Endothelial cell (in vitro differentiated cells): ENCODE measurements at places on chromosomes 13 and 19. TPM values are rescaled to one million over a fixed set of nuclear protein-coding genes. Genes with fewer than 3 reads are reported as not detected.

Gene CHAMP1
- 21.6 TPM for total RNA-seq

Gene NMRK2
- 1.4 TPM for total RNA-seq

Gene PRKCG
- total RNA-seq = 0.92 TPM

DNA sequence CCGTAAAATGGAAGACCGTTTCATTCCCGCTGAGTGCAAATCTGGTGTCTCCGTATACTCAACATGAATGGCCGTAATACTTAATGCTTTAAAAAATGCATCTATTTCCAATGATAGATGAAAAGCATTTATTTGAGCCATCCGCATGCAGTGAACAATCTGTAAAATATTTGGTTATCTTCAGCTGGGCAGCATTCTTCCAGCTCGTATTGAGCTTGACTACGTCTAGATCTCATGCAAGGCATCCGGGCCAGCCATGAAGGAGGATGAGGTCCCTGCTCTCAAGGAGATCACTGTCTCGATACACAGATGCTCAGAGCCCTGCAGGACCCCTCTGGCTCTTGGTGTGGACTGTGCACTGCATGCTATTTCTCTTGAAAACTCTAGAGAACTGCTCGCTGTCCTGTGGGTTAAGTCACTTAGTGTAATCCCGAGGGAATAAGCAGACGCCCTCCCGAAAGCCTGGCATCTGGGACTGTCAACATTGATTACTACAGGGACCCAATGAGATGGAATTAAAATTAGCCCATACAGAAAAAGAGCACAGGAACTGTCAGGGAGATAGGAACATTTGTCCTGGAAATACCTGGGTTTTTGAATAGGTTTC lies 112.4 kb upstream of the RNF113B start:
- no peak for DNase-seq

DNA sequence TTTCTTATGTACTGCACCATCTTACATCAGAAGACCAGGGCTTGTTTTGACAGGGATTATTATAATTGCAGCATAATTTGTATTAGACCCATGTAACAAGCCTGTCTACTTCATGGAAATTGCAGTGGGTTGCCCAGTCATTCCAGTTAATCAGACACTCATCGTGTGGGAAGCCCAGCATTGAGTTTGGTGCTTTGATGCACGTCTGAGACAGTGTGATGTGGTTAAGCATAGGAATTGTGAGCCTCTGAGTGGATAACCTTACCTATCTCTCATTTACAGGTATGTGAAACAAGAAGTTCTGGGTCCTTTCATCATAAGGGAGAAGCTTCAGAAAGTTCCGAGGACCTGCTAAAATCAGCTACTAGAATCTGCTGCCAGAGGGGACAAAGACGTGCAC lies 12.8 kb downstream of the RGCC start:
- DNase-seq = no peak

DNA sequence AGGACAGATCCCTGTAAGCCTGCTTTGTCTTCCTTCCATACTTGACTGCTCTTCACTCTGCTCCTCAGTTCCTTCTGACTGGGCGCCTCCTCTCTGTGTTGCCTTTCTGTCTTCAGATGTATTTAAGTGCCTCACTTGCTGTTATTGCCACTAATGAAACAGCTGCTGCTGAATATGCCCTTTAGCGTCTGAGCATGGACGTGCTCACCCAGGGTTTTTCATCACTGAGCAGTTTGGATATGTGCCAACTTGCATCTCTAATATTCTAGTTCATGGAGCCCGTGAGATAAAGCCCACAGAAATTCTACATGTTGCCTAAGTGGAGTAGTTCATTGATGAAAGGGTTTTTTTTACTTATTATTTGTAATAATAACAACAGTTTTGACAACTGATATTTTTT lies 198.2 kb downstream of the MYO16 start:
- DNase-seq = no peak

DNA sequence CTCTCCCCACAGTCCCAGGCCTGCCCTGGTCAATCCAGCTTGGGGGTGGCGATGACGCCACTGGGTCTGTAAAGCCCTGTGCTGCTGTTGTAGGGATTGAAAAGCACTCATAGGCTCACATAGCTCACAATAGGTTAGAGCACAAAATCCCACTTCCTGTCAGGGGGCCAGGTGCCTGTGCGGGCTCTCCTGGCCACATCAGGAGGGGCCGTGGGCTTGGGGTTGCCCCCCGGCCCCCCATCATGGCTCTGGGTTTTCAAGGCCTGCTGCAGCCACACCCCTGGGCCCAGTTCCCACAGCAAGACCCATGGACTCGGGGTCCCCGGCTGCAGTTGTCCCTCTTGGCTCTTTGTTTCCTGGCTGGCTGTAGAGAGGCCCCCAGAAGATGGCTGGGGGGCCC lies 62.9 kb downstream of the SMARCA4 start:
- no peak for DNase-seq
